Stimulated activated naive B cell treated with anti-CD40 and anti-IgM and Interleukin-4, amounts not matched to agents 10 μg/mL and 1 μg/mL and 100 μg/mL, for 72 hours (primary cell): ENCODE measurements at places on chromosomes 3 and 15.

DNA sequence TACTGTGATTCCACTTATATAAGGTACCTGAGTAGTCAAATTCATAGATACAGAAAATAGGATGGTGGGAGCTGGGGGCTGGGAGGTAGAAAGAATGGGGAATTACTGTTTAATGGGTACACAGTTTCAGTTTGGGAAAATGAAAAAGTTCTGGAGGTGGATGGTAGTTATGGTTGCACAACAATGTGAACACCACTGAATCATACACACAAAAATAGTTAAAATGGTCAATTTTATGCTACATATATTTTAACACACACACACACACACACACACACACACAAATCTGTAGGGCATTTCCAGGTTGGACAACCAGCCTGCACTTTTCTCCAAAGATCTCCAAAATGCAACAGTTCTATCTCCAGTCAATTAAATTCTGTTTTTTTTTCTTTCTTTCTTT, 1.4 kb downstream of the CCDC32 start:
- DNase-seq, result no peak

GRCh38 chr3:172568701-172569100, 45.5 kb upstream of the TNFSF10 start:
- no peak for DNase-seq

GRCh38 chr3:8224941-8225340, 276.7 kb upstream of the LMCD1 start:
- no peak for DNase-seq

- DNase-seq, result no peak
These were observed 46.2 kb upstream of the ATG7 start for GRCh38 chr3:11226042-11226370.

DNA sequence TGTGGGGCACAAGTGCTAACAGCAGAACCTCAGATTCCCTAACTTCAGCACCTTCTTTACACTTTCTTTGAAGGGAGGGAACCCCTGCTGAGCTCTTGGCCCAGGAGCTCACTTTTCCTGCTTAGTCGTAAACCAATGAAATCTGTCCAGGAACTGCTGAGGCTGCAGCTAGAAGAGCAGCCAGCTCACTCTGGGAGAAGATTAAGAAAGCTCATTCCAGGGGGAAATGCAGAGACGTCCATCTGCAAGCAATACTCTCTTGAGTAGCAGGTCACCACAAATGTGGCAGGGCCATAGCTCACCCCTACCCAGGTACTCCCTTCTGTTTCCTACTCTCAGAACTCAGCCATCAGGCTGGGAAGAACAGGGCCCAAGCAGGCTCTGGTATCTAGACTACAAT, 103.3 kb downstream of the WDR76 start:
- DNase-seq, result no peak

DNA sequence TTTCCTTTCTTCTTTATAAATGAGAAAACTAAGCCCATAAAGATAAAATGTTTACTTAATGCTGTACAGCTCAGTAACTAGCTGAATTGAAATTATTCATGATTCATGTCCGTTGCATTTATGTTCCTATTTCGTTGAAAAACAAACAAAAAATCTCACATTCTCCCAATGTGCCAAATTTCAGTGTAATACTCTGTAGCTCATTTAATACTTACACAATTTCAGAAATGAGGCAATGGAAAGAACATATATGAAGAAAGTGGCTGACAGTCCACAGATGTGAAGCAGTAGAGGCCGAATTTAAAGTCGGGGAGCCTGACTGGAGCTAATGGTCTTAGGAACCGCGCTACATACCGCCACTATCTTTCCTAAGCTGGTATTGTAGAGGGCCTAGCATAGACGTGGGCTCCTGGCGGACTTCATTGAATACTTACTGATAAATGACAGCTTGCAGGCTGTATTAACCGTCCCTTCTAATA, 651 bp downstream of the PLSCR2 start:
- no peak for DNase-seq

DNA sequence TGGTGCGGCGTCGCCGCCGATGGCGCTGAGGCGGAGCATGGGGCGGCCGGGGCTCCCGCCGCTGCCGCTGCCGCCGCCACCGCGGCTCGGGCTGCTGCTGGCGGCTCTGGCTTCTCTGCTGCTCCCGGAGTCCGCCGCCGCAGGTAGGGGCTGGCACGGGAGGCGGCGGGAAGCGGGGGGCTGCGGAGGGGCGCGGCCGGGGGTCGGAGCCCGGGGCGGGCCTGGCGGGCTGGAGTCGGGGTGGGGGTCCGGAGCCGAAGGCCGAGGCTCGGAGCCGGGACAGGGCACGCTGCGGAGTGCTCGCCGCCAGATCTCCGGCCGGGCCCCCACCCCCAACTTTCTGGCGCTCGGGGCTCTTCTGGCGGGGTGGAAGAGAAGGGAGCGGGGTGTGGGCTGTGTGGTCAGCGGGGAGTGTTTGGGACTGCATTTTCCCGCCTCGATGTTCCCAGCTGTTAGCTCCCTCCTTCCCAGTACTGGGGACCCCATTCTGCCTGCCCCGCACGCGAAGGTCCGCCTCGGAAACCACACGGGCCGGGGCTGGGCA, 299 bp downstream of the TYRO3 start:
- DNase-seq, result no peak

GRCh38 chr3:108223928-108224327, 1.7 kb upstream of the IFT57 start:
- no peak for DNase-seq

- DNase-seq, result no peak
These were observed 199.8 kb upstream of the NR2F2 start for GRCh38 chr15:96130734-96131133.

- DNase-seq, result no peak
These were observed 136.1 kb upstream of the CNTN4 start for GRCh38 chr3:1962396-1963088.

- no peak for DNase-seq
These were observed 18.0 kb downstream of the UBE2E2 start for GRCh38 chr3:23221136-23221535.

DNA sequence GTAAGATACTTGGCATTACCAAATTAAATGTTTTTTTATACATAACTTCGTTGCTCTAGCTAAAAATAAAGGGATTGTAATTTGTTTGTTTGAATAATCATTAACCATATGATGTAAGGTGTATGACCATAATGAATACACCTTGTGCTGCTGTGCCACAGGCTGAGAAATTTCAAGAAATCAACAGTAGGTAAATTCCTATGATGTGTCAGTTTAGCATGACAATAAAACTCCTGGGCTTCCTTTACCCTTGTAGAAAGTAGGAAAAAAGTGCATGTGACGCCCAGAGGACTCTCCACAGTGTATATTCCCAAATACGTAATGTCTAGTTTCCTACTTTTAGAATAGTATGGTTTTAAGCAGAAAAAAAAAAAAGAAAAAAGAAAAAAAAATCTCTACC, 208.1 kb downstream of the SATB1 start:
- no peak for DNase-seq

DNA sequence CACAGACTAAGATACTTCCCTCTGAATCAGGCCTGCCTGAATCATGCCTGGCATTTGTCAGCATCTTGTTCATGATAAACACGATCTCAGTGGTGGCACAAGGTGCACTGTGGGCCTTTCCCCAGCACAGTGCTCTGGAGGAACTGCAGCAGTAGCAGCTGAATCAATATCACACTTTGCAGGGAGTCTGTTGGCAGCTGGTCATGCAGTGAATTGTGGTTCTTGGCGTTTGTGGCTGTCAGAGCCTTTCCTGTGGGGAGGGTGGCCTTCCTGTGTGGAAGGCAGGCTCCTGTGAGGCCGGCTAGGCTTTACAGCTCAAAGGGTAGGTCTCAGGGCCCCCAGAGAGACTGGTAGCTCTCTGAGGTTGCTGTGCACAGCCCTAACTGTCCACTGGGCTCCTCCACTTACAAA, 54.4 kb upstream of the TLE3 start:
- no peak for DNase-seq

DNA sequence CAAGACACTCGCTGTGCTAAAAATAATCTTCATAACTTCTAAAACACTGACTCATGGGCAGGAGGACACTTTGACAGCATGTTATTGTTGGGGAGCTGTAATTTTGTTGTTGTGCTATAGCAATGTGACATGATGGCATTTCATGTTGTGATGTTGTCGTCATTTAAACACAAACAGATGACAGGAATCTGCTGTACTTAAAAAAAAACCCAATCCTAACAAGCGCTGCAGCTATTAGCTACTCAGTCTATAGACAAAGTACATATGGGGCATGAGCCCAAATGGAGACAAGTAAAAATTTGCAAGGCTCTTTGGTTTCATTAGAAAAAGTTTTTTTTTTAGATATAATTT, 828 bp upstream of the ATOSA start:
- no peak for DNase-seq

DNA sequence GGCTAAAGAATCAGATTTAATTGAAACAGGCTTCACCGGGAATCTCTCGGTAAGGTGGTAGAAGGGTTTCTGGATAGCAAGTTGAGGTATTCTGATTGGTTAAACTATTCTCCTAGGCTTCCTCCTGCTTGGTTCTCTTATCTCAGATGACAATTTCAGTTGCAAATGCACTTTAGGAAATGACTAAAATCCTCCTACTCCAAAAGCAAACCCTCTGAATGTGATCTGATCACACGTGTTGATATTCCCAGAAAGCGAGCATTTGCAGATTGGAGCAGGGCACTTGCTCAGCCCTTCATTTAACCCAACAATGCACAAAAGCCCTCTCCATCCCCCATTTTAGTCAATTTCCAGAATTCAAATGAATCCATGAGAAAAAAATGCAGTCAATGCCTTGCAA, 55.6 kb upstream of the ICE2 start:
- no peak for DNase-seq

DNA sequence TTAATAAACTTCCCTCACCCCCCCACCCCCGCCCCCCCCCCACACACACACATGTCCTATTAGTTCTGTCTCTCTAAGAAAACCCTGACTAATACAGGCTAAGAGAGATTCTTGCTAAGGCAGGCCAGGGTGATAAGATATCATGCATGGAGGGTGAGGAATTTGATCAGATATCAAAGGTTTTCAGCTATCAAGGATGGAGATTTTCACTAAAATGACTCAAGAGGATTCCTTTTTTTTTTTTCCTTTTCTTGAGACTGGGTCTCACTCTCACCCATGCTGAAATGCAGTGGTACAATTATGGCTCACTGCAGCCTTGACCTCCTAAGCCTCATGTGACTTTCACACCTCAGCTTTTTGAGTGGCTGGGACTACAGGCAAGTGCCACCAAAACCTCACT, 14.9 kb upstream of the SENP7 start:
- no peak for DNase-seq
